ENCODE measurements at places on chromosomes 16 and 17.

DNA sequence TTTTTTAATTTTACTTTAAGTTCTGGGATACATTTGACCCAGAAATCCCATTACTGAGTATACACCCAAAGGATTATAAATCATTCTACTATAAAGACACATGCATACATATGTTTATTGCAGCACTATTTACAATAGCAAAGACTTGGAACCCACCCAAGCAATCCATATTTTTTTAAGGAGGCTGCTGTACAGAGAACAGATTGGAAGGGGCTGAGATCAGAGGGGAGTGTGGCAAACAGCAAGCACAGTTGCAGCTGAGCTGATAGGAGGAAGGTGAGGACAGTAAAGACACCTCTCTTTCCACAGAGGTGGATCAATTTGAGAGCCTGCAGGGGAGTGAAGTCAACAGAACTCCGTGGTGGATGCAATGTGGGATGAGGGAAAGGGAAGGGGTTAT lies 10.2 kb upstream of the TMEM238L start:
- no peak for DNase-seq

GRCh38 chr17:8067806-8068205 lies 19.7 kb downstream of the ALOX12B start:
- no peak for DNase-seq

- no peak for DNase-seq
Observed at GRCh38 chr17:35121315-35121714, at the start of gene FNDC8. Gene FNDC8 (plus strand): TSS chr17:35121615. CDS start chr17:35121694, 79 bp downstream.

- peak; percentile 77 for DNase-seq
Observed at GRCh38 chr17:59439262-59439661, 107.8 kb downstream of the YPEL2 start.

DNA sequence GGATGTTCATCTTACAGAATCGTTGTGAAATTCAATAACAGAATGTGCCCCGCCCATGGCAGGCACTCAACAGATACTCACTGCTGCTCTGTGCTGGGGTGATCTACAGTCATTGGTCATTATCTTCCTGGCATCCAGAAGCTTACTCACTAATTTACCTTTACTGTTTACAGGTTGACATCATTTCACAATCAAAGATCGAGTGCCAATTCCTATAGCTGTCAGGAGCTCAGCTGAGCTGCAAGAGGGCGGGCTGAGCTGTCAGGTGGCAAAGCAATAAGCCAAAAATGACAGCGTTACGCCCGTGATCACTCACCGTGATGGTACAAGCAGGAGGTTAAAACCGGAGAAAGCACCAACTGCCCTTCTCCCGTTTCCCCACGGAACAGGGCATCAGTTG lies 51.2 kb downstream of the LITAF start:
- no peak for DNase-seq

DNA sequence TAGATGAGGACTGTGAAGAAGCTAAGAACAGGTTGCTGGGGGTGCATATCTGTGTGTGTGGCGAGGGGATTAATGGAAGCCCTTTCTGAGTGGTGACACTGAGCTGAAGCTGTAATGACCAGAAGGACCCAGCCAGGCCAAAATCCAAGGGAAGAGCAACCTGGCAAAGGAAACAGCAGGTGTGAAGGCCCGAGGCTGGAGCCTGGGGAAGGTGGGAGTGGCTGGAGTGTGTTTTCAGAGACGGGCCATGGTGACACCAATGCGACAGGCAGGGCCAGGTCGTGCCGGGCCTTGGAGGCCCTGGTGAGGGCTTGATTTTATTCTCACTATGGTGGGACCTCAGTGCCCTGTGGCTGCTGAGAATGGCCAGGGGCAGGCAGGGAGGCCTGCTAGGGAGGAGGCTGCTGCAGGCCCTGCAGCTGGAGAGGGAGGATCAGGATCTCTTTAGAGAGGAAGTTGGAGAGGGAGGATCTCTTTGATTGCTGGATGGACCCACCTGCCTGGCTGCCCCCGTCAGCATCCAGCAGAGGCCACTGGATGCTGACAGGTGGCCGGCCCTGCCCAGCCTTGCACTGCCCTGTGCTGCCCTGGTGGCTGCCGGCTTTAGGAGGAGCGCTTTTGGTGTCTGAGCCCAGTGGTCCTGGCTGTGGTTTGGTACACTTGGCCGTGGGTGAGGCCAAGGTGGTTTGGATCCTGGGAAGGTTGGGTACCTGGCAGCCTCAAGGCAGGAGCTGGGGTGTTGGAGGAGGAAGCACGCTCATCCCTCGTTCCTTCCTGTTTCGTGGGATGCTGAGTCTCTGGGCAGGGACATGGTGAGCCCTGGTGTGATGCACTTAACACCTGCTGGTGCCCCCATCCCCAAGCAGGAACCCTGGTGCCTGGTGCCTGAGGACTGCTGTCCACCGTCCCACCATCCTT lies 188.3 kb downstream of the SEC14L1 start:
- peak; percentile 5 for DNase-seq

GRCh38 chr17:40139566-40140058 lies 725 bp upstream of the CASC3 start:
- DNase-seq = no peak

DNA sequence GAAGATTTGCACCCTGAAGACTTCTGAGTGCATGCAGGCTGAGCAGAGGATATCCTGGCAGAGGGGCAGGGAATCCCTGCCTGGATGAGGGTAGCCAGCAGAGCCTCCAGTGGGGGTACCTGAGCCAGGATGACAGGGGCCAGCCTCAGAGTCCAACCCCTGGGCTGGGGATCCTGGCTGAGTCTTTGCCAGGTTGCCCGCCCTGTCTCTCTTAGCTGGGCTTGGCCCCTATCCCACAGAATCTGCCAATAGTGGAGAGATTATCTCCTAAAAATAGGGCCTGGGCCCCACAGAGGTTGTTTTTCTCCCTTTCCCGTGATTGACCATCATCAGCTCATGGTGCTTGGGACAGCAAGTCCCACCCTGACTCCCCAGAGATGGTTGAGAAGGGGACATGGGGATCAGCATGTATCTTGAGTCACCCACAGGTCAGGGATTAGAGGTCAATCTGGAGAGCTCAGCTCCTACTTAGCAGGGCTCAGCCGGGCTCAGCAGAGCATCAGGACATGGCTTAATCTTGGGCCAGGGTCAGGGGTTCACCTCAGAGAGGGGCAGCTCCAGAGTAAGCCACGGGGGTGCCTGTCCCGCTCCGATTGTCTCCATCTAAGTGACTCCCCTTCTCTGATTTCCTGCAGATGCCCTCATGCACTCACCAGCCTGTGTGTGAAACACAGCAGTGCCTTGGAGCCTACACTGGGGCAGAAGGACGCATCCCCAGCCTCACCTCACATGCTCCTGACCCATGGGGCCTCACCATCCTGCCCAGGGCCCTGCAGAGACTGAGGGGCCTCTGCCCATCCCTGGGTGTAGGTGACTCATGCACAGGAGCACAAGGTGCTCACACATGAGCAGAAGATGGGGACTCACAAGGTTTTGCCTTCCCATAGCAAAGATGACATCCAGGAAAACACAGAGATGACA lies 11.5 kb downstream of the CDH16 start:
- no peak for DNase-seq

- no peak for DNase-seq
Observed at GRCh38 chr16:662597-662996, 5.3 kb upstream of the RHOT2 start.

DNA sequence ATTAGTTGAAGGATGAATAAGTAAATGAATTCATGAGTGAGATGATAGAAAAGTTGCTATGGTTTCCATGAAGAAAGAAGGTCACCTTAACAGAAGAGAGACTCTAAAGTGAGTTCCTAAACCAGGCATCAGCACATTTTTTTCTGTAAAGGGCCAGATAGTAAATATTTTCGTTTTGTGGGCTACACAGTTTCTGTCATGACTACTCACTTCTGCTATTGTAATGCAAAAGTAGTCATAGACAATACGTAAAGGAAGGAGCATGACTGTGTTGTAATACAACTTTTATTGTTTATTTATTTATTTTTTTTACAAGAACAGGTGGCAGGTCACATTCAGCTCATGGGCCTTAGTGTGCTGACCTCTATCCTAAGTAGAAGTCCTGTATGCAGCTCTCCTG lies 426.1 kb upstream of the DYNLRB2 start:
- DNase-seq = no peak

- no peak for DNase-seq
Observed at GRCh38 chr17:41029633-41030245, at the start of gene KRTAP1-4. Gene KRTAP1-4 (minus strand): TSS chr17:41030195. CDS start chr17:41030078, 117 bp downstream.

DNA sequence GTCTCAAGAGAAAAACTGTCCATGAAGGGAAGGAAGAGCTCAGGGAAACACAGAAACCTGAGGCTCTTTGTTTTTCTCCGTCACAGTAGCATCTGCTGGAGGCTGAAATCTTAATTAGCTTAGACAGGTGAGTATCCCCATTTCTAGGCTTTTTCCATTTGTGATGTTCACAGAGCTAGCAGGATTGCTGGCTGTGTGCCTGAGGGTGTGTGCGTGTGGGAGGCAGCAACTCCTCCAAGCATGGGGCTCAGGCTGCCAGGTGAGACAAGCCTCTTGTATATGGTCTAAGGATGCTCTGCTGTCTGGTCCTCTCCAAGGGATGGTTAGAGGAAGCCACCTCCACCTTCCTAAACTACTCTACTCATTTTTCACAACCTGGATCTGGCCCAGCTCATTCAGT lies 569.9 kb downstream of the HS3ST4 start:
- no peak for DNase-seq

DNA sequence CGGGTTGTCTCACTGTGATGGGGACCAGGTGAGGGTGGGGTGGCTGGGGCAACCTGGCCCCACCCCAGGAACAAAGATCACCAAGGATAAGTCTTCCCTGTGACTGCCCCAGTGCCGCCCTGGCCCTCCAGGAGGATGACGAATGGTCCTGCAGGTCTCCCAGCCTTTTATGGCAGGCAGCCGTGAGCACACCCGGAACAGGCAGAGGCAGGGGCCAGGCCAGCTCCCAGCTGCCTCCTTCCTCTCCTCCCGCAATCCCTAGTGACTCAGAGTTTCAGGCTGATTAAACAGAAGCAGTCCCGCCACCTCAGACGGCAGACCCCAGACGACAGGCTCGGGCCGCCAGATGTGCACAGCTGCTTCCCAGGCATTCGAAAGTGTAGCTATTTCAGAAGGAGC lies 13.3 kb downstream of the JUP start:
- DNase-seq = no peak

DNA sequence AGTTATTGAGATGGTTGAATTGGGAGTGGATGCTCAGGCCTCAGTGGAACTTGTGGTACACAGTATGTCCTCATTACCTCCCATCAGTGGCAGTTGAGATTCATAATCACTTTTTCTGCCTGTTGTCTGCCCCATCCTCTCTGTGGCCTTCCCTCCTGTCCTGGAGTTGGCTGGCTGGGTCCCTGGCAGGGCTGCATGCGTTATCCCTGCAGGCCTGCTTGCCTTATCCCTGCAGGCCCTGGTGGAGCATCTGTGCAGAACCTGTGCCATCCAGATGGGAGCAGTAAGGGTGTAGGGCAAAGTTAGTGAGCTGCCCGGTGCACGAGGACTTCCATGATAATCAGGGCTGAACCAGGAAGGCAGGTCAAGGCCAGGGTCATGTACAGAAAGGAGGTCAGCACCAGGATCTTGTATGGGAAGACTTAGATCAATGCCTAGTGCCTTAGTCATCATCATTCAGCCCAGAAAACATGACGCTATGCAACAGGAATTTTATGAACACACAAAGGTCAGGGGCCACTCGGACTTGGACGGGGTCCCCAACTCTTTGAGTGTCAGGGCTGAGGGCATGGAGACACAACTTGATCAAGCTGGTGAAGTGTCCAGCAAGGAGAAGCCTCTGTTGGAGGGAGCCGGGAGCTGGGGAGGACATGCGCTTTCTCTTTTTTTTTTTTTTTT lies 47.2 kb downstream of the ABCC1 start:
- no peak for DNase-seq

DNA sequence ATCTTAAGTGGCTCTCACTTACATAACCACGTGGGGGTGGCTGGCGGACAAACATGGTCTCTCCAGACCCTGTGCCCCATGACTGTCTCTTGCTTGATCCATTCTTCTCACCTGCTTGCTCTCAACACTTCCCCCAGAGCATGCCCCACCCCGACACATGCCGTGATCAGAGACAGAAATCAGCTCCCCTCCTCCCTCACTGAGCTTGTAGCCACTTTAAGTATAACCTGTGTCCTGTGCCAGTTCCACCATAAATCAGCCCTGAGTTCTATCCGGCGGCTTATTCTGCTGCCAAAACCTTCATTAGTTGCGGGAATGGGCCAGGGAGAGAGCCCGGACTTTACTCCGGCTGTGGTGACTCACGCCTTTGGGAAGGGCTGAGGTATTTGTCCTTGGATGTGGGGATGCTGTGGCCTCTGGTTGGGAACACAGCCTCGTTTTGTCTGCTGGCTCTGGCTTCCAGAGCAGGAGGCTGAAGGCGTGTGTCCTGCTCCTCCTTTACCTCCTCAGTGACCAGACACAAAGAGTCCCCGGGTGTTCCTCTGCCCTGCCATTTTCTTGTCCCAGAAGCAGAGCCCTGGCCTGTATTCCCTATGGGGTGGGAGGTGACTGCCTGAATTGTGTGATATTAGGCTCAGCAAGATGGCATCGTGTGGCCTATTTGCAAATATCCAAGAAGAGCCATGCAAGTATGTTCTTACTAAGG lies 21.1 kb downstream of the ANKRD40 start:
- no peak for DNase-seq

DNA sequence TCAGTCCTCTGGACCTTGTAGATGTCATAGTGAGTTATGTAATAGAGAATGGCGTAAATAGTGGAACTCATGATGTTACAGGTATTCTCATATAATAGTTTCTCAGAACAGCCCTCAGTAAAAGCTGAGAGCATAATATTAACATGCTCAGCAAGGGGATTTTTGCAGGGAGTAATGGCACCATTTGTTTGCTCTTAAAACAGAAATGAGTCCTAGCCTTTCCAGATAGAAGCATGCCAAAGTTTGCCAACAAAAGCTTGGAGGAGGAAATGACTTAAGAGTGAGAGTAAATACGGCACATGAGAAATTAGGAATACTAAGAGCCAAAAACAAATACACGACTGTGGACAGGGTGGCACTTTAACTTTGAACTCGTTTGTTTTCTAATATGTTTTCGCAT lies 198.4 kb downstream of the ANKFN1 start:
- no peak for DNase-seq

GRCh38 chr17:8964801-8965393 lies 610 bp downstream of the PIK3R5 start:
- DNase-seq = no peak

- DNase-seq = peak; percentile 86
Observed at GRCh38 chr16:56930486-56931270, 1.3 kb upstream of the HERPUD1 start.

GRCh38 chr17:42252597-42253550 lies 23.3 kb downstream of the STAT5B start:
- DNase-seq = no peak

DNA sequence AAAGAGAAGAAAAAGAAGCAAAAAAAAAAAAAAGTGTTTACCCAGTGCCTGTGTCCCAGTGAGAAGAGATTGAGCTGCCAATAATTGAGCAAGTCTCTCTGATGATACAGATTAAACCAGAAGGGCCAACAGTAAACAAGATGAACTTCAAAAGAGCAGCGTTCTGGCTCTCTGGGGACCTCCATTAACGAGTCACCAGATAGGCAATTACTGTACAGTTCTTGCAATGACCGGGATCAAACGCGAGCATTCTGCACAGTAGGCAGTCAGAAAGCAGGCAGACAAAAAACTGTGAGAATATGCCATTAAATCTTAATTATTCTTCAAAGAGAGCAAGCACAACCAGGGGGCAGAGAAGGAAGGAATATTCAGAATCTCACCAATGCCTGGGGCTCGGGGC lies 626.1 kb downstream of the TMEM114 start:
- DNase-seq = peak; percentile 4

Measured in NCI-H1417 (cell line).